M059J (cell line): ENCODE measurements at places on chromosomes 5 and 9.

DNA sequence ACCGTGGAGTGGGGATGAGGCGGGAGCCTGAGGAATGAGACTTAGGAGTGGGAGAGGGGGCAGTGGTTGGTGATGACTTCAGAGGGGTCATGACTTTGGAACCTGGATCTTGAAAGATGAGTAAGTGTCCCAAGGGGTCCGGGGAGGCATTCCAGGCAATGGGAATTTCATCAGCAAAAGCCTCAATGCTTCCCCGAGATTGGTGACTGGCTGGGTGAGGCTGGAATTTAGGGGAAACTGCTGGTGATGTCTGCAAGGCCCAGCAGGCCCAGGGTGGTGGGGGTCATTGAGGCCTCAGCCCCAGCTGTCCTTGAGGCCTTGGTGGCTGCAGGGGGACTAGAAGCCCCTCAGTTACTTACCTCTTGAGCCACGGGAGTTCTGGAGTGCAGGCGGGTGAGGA lies 7.5 kb downstream of the NDST1 start:
- peak; percentile 46 for DNase-seq

- no peak for DNase-seq
These were observed 190.2 kb upstream of the DMRTA1 start for GRCh38 chr9:22256381-22256780.

DNA sequence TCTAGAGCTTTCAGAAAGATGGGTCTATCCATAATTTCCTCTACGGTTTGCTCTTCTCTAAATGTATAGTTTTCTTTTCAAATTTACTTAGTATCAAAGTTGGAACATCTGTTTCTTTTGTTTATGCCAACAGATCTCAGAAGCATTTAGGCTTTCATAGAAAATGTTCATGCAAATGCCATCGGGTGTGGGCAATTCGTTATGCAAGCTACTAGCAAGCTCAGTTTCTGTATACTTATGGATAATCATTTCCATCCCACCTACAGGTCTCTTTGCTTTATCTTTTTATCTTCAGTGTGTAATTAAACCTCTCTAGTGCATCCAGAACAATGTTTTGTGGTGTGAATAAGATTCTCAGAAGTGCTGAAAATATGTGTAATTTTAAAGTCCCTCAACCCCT lies 59.9 kb downstream of the NUDT12 start:
- DNase-seq = no peak

DNA sequence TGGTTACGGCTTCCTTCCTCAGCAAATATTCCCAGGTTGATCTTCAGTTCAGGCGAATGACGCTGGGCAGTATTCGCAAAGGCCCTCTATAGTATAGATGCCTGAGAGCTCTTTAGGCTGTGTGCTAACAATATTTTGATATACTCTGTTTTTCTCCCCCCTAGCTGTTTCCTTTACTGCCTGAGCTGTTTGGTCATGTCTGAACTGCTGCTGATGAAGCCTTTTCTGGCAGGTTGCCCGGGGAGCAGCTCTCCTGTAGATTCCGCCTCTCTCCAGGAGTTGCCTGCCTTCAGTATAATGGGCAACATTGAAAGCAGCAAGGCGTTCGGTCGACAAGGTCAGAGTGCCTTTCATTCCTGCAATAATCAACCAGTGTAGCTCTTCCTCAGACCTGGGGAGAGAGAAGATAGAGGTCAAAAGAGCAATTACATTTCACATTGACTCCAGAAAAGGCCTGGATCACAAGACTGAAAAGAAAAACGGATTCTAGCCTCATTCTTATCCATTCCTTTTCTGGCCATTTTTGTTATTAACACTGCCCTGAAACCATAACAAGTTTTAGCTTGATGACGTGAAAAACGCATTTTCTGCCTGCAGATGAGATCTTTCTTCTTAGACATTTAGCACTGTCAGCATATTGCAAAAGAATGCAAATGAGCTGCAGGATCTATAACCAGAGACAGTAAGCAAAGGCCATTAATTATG lies 60.1 kb upstream of the ZNF608 start:
- peak; percentile 69 for DNase-seq

DNA sequence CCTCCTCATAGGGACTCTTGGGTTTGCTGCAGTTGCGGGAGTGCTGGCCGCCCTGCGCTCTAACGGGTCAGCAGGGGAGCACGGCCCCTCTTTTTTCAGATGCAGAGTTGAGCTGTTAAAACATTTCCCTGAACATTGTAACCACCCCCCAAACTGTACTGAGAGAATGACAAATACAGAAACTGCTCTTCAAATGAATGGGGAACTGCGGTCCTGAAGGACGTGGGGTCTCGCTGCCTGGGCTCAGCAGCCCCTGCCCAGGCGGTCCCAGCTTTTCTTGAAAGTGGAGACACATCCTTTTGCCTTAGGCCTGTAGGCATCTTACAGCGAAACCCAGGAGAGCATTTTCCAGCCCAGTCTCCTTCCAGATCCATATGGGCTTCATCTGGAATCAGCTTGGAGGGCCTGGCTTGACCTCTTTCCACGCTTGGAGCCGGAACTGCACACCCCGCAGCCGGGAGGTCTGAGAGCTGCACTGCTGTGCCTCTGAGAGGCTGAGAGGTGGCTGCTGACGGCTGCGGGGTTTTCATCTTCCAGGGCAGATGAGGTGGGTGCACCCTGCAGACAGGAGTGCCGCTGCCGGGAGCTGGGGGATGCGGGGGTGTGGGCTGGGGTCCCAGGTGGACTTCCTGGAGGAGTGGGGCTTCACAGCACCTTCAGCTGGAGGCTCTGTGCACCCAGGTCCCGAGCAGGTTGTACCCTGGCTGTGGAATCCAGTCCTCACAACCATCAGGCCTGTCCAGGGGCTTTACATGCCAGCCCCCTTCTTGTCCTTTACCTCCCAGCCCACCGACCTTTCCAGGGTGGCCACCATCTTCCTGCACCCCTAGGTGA lies 1.2 kb upstream of the AGPAT2 start:
- no peak for DNase-seq

DNA sequence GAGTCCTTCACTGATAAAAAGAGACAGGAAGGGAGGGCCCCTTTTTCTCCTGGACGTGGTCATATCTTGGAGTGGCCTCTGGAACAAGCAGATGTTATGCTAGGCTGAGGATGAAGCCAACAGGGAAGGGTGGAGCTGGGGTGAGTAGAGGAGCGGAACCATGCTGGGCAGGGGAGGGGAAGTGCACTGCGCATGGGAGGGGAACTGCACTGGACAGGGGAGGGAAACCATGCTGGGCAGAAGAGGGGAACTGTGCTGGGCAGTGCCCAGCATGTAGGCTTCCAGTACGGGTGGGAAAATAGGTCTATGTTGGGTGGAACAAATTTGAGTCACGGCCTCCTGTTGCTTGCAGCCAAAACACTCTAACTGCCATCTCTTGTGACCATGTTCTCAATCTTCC lies 19.3 kb upstream of the IRX4 start:
- DNase-seq = no peak

GRCh38 chr5:172901788-172902496 lies 57.3 kb upstream of the RPL26L1 start:
- peak; percentile 93 for DNase-seq

GRCh38 chr5:135891268-135891667 lies 4.4 kb downstream of the IL9 start:
- DNase-seq = peak; percentile 43

DNA sequence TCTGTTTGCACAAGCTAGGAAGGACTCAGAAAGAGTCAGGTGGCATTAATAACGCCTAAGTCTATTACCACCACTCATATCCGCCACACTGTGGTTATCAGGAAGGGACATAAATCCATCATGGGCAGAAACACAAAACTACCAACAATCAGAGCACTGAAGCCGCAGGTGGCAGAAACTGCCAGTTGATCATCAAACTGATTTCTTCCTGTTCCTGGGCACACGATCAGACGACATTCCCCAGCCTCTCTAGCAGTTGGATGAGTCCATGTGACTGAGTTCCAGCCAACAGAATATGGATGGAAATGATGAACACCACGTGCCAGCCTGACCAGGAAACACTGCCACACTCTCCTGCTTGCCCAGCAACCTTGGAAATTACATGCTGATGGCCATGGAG lies 181.7 kb downstream of the ELAVL2 start:
- DNase-seq = peak; percentile 34
